ENCODE measurements at places on chromosomes 3 and 15. TPM values are rescaled to one million over a fixed set of nuclear protein-coding genes. Genes with fewer than 3 reads are reported as not detected.

DNA sequence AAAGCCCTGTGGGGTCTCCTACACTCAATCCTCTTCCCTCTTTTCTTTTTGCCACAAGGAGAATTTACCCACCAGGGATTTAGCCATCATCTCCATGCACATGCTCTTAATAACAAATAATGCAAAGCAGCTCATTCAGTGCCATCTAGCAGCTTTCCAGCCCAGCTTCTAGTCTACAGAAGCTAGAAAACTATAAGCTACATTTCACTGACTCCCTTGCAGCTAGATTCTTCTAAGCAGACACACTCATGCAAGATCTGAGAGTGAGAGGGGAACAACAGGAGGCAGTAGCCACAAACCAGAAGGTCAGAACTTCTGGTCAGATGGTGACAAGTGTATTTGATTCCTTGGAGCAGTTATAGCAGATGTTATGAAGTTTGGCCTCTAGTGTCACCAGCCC, 25.5 kb downstream of the OSBPL10 start:
- no peaks in the 10 kb centered on the region for H3K27me3 ChIP-seq
- DNase-seq, result no peak

DNA sequence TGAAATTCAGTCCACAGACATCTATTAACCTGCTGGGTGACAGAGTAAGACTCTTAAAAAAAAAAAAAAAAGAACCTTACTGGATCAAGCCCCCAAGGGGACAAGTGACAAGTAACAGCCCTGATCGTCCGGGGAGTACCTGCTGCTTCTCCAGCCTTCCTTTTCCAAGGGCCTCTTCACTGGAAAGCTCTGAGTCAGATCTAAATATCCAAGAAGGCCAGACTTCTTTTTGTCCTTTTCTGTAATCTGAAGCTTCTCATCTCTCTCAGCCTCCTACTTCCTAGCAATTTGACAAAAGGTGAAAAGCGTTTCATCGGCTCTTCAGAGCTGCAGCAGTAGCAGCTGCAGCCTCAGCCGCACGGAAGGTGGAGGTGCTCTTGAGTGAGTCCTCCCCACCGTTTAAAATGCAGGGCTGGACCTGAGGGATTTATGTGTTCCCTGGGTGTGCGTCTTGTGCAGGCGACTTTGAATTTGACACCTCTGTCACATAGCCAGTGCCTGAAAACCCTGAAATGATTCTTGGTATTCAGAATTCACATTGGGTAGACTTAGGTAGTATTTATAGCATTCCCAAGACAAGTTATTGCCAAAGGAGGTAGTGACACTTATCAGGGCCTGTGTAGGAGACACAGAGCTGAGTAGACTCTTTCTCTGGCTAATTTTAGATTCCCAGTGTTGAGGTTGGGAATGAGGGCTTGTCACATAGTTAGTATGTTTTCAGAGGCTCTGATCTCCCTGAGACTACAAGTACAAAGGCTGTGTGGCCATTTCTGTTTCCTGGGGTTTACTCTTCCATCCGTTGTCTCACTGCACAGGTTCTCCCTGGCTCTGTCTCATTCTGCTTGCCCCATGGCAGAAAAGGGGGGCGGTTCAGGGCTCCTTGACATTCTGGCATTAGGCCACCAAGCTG, 291.2 kb upstream of the C2CD4B start:
- H3K4me1 ChIP-seq, result no peaks in the 10 kb centered on the region
- H3K4me3 ChIP-seq, result no peak overlapping the region
- no peaks in the 10 kb centered on the region for H3K27me3 ChIP-seq
- H3K27ac ChIP-seq, result no peak overlapping the region
- DNase-seq, result no peak

GRCh38 chr3:117450026-117450425, 740.4 kb downstream of the TUSC7 start:
- no peak overlapping the region for H3K27ac ChIP-seq
- no peak overlapping the region for H3K4me3 ChIP-seq
- H3K36me3 ChIP-seq, result no peaks in the 10 kb centered on the region
- no peaks in the 10 kb centered on the region for H3K4me1 ChIP-seq

- H3K36me3 ChIP-seq, result no peaks in the 10 kb centered on the region
- H3K27me3 ChIP-seq, result no peaks in the 10 kb centered on the region
- H3K4me1 ChIP-seq, result no peaks in the 10 kb centered on the region
- DNase-seq, result no peak
- no peak overlapping the region for H3K4me3 ChIP-seq
- no peak overlapping the region for H3K27ac ChIP-seq
Measured at GRCh38 chr3:28860307-28860706, 420.6 kb upstream of the RBMS3 start.

DNA sequence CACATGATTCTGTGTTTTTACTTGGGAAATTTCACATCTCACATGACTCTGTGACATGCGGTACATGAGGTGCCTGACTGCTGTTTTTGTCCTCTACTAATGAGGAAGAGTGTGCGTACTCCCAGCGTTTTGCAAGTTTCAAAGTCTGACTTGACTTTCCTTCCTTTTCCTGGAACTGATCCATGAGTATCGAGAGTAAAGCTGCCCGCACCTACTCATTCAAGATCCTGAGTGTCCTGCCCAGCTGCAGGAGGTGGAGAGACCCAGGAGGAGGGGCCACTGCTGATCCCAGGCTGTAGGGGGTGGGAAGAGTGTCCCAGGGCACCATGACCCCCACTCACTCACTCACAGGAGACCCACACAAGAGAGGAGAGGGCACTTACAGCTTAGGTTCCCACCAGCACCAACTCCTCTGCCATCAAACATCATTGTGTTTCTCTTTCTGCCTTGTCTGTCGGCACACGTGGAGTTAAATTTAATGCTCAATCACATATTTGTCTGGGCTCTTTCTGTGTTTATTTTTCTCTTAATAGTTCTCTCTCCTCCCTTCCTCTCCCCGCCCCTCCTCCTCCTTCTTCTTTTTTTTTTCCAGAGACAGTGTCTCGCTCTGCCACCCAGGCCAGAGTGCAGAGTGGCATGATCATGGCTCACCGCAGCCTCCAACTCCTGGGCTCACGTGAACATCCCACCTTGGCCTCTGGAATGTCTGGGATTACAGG, 1.4 kb downstream of the CCR5AS start:
- no peaks in the 10 kb centered on the region for H3K27me3 ChIP-seq
- H3K36me3 ChIP-seq, result no peaks in the 10 kb centered on the region
- H3K4me1 ChIP-seq, result peaks cover 10% of the 10 kb centered on the region
- H3K4me3 ChIP-seq, result no peak overlapping the region
- no peak overlapping the region for H3K27ac ChIP-seq

DNA sequence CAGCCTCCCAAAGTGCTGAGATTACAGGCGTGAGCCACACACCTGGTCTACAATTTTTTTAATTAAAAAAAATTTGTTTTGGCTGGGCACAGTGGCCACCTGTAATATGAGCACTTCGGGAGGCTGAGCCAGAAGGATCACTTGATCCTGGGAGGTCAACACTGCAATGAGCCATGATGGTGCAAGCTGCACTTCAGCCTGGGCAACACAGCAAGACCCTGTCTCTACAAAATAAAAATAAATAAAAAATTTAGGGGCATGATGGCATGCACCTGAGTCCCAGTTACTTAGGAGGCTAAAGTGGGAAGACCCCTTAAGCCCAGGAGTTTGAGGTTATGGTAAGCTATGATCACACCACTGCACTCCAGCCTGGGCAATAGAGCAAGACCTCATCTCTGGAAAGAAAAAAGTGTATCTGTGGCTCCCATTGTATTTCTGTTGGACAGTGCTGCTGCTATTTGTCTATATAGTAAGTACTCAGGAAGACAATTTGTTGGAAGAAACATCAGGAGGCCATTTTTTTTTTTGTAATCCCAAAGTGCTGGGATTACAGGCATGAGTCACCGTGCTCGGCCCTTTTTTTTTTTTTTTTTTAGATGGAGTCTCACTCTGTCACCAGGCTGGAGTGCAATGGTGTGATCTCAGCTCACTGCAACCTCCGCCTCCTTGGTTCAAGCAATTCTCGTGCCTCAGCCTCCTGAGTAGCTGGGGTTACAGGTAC, 27.5 kb upstream of the SH3BP5 start:
- no peaks in the 10 kb centered on the region for H3K27me3 ChIP-seq
- DNase-seq, result no peak
- H3K27ac ChIP-seq, result no peak overlapping the region
- H3K4me1 ChIP-seq, result peaks cover 46% of the 10 kb centered on the region

The WWTR1 gene
- 0.56 TPM for total RNA-seq

DNA sequence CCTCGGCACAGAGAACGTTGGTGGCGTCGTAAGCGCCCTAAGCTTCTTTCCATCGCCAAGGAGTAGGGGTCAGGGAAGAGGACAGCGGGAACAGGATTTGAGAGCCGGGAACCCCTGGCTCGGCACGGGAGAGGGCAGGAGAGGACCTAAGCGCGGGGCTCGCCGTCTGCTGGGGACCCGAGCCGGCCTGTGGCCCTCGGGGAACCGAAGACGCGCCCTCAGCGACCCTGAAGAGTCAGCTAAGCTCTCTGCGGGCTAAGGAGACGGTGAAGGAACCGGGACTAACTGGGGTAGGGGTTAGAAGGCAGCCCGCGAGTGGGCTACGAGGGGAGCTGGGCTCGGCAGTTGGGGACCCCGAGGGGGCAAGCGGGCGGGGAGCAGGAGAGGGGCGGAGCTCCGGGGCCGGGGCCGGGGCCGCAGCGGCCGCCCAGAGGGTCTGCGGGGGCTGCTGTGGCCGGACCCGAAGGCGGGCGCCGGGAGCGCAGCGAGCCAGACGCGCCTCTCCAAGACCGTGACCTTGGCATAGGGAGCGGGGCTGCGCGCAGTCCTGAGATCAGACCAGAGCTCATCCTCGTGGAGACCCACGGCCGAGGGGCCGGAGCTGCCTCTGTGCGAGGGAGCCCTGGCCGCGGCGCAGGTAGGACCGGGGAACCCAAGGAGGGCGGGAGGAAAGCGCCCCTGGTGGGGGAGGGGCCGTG, 574 bp downstream of the CASR start:
- no peak overlapping the region for H3K27ac ChIP-seq
- H3K36me3 ChIP-seq, result no peaks in the 10 kb centered on the region
- H3K4me1 ChIP-seq, result no peaks in the 10 kb centered on the region
- no peak for DNase-seq

DNA sequence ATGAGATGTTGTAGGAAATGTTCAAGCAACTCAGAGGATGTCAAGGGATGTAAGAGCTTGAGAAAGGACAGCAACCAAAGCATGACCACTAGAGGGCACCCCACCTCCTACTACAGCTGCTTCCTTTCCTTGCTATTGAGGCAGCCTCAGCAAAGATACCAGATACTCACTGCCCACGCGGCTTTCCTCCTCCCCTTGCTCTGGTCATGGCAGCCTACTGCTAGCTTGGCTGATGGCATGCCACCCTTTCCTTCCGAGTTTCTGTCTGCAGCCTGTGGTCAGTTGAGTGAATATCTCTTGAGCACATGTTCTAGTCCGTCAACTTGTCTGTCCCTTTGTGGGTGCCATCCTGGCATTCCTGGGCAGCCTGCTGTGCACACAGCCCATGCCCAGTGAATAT, 4.4 kb upstream of the CXCR6 start:
- no peaks in the 10 kb centered on the region for H3K36me3 ChIP-seq
- H3K27ac ChIP-seq, result no peak overlapping the region

GRCh38 chr15:69093127-69093526, 67.3 kb upstream of the GLCE start:
- H3K4me3 ChIP-seq, result no peak overlapping the region
- no peaks in the 10 kb centered on the region for H3K4me1 ChIP-seq
- DNase-seq, result no peak
- H3K27ac ChIP-seq, result no peak overlapping the region
